H1 (cell line): ENCODE measurements at places on chromosomes 5 and 9.

DNA sequence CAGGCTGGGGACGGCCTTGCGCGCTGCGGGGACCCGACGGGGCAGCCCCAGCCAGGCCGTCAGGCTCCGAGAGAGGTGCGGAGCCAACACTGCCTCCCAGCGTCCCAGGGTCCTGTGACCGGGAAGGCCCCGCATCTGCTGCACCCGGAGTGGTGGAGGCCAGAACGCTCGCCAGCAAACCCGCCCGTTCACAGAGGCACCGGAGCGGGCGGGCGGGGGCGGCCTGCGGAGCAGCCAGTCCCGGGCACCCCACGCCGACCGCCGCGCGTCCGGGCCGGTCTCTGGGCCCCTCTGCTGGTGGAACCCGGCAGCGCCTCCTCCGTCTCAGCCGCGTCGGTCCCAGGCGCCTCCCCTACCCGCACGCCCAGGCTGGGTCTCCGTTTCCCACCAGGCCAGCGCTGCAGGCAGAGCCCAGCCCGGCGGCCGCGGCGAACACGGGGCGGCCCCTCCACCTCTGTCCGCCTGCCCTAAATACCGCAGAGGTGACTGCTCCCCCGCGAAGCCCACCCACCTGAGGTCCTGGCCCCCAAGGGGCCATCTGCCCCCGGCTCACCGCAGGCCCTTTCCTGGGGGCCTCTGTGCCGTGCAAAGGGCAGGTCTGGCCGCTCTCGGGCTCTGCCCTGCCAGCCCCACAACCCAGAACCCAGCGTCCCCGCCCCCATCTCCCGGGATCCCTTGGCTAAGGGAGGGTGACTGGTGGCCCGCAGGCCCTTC lies 15.9 kb downstream of the EXD3 start:
- peak; percentile 27 for DNase-seq

- DNase-seq, result no peak
Observed at GRCh38 chr9:94692601-94693000, 33.9 kb upstream of the AOPEP start.

DNA sequence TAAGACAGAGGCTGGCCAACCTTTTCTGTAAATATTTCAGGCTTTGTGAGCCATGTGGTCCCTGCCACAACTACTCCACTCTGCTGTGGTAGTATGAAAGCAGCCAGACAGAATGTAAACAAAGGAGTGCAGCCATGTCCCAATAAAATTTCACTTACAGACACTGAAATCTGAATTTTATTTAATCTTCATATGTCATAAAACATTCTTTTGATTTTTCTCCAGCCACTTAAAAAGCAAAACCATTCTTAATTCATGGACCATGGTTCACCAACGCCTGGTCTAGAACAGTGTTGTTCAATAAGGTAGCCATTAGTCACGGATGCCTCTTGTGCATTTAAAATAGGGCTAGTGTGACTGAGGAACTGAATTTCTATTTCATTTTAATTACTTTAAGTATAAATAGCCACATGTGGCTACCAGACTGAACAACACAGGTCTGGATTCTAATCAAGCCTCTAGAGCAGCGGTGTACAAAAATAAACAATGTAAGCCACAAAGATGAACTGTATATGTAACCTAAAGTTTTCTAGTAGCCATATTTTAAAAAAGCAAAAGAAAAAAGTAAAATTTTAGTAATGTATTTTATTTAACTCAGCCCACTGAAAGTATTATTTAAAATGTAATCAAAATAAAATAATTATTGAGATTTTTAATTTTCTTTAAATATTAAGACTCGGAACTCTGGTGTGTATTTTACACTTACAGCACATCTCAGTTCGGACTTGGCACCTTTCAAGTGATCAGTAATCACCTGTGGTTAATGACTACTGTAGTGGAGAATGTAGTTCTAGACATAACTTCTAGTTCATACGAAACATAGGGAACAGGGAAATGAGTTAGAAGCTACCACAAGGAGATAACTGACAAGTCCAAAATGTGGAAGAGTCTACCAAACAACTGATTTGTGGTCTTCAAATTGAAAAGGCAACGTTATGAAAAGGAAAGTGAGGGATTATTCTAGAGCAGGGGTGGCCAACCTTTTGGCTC lies 14.3 kb downstream of the GEMIN5 start:
- DNase-seq, result no peak

GRCh38 chr5:180689071-180689694 lies 39.8 kb upstream of the FLT4 start:
- DNase-seq, result no peak

DNA sequence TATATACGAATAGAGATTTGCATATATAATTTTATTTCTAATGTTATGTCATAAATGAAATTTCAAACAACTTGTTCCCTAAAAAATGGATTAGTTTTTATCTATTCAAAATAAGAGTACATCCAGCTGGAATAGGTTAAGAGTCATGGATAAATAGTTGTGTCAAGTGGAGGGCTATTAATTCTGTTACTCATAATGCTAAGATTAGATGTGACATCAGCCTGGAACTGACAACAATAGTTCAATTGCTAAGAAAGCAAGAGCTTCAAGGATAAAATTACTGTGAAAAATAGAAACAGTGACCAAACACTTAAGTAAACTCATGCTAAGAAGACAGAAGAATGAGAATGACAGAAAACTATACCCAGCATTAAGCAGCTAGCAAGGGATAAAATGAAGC lies 92.2 kb upstream of the CDH9 start:
- no peak for DNase-seq

DNA sequence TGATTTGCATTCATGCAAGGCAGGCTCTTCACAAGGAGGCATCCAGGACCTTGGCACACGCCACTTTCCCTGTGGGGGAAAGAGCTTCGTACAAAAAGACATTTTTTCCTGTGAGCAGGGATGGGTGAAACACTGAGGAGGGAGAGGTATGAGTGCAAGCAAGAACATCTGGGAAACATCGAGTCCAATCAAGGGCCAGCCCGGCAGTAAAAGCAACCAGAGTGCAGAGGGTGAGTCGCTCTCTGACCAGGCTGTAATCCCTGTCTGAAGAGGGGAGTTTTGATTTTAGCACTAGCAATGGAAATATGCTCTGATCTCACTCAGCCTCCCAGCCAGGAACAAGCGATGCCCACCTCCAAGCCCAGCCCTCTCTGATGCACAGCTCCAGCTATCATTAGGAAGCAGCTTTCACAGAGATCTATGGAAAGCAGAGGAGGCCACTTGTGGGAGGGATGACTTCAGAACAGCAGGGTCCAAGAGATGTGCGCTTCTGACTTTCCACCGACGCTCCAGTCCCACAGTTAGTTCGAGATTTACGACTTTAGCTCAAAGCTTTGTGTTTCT lies 211.0 kb upstream of the ADAMTS16 start:
- DNase-seq, result no peak

- DNase-seq, result no peak
Observed at GRCh38 chr5:150624334-150625163, 15.9 kb upstream of the SYNPO start.

- no peak for DNase-seq
Observed at GRCh38 chr9:98391406-98391805, 136.0 kb upstream of the TBC1D2 start.

- DNase-seq, result no peak
Observed at GRCh38 chr9:114709636-114710035, 27.6 kb upstream of the TEX48 start.

DNA sequence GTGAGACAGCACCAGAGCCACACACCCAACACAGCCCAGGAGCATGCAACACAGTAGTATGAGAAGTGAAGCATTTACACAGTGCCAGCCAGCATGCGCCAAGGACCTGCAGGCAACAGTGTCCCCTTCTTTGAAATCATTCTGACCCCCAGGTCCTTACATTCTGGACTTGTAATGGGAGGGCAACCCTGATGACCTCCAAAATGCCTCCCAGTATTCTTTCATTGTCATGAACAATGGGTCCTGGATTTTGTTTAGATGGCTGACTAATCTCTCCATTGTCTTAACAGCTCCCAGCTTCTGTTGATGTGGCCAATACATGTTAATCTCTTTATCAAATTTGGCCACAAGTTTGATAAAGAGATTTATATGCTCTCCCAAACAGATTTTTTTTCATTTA lies 417.1 kb downstream of the DMRTA1 start:
- no peak for DNase-seq

DNA sequence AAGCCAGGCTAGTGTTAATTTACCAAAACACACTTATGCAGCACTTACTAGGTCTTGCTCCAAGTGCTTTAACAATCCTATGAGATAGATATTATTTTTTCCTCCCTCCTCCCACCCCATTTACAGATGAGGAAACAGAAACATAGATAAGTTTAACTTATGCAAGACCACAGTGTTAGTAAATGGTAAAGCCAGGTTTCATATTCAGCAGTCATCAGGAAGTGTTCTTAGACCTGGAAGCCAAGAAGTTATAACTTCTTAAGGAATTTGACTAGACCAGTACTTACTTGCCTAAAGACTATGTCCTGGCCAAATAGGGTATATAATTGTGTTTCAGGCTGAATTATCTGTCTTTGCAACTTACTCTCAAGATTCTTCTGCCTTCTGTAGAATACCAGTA lies 15.9 kb downstream of the ABHD17B start:
- no peak for DNase-seq

DNA sequence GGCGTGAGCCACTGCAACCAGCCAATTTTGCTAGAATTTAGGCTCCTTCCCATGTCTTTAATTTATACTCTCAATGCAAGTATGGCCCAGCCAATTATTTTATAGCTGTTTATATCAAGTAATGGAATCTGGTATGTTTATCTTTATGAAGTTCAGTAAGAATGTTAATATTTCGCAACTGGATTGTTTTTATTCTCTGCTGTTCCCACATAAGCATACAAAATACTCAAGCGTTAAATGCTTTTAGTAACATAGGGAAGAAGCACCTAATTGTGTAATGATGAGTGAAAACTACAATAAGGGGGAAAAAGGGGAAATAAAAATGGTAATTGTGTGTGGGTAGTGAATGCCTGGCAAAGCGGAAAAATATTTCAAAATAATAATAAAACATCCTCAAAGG lies 21.3 kb downstream of the PWWP2A start:
- DNase-seq, result no peak

GRCh38 chr5:154214371-154215106 lies 24.0 kb downstream of the GALNT10 start:
- no peak for DNase-seq

DNA sequence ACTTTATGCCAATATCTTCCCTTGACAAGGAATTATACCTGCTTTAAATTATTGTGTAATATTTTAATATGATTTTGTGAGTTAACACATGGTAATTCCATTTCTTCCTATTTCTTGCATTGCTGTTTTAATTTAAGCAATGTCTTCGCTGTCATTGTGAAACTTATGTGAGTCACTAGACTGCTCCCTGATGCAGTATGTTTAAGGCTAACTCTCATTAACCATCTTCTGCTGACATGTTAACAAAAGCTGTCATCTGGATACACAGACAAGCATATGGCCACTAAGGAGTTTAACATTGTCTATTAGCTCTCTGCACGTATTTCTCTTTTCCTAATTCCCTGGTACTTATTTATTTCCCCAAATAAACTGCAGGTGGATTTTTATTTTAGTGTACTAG lies 980.8 kb upstream of the CTNND2 start:
- DNase-seq, result no peak

DNA sequence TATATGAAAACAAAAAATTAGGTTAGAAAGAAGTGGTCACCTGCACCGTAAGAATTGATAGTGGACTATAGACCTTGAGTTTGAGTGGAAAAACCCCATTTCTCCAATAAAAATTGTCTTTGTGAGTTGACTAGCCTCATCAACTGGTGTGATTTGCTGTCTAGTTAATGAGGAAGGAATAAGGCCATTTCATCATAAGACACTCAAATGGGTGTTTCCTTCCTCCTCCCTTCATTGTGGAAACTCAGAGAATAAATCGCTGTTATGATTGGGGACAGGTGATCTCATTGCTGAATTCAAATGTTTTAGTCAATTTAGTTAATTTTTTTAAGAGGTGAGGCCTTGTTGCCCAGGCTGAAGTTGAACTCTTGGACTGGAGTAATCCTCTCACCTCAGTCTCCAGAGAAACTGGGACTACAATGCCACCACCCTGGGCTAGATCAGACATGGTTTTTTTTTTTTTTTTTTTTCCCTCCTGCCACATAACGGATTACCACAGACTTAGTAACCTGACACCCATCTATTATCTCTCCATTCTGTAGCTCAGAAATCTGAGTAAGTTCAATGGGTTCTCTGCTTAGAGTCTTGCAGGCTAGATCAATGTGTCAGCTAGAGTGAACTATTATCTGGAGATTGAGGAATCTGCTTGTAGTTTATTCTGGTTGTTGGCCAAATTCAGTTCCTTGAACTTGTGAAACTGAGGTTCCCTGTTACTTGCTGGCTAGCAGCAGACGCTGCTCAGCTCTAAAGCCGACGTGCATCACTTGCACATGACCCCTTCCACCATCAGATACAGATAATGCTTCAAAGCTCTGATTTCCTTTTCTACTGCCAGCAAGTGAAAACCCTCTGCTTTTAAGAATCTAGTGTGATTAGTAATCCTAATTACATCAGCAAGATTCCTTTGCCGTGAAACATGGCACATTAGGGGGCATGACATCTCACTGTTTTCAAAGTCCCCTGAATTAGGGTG lies 663.8 kb upstream of the CDH9 start:
- DNase-seq, result no peak

GRCh38 chr5:163535290-163535689 lies 29.9 kb downstream of the MAT2B start:
- DNase-seq, result no peak

DNA sequence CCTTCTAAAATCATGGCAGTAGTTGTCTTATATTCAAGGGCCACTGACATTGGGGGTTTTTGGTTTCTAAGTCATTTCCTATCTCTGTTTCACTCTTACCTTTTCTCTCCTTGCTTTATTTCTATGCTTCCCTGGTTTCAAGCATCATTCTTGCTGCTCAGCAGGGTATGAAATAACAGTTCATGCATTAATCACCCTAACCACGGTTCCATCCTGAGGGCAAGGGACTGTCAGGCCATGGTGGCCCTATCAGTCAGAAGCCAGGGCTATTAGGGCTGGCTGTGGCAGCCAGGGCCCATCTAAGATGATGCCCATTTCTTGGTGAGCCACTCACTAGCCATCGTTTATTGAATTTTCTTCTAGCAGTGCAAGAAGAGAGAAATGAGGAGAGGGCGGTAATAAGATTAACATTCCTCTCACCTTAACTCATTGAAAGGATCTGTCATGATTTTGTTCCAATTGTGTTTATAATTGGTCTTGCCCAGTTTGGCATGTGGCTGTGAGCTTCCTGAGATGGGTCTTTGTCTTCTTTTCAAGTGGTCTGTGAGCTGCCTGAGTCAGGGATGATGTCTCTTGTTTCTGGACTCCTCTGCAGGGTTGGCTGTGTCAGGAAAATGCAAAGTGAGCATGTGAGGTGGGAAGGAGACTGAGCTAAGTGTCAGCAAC lies 45.2 kb downstream of the CYSTM1 start:
- DNase-seq, result no peak

GRCh38 chr5:116479776-116480675 lies 94.6 kb downstream of the SEMA6A start:
- DNase-seq, result no peak

- DNase-seq, result no peak
Observed at GRCh38 chr5:85159395-85159794, 774.7 kb upstream of the EDIL3 start.

DNA sequence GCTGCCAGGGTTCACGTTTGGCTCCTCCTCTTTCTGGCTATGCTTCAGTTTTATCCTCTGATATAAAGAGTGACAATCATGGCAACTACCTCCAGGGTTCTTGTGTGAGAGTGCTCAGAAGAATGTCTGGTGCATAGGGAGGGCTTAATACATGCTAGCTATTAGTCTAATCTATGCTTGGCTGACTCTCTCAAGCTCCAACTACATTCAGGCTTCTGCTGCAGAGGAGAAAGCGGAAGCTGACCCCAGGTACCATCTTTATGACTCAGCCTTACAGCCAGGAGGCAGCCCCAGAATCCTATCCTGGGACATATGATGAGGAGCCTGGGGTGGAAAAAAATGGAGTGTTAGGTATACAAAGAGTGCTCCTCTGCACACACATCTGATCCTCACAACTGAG lies 32.1 kb upstream of the RASGRF2 start:
- no peak for DNase-seq
